Activated CD4-positive, alpha-beta T cell treated with anti-CD3 and anti-CD28 coated beads, Interleukin-2, amount 10 ng/mL, durations not matched to agents 7 days and 5 days (primary cell): ENCODE measurements at places on chromosomes 3 and 15. TPM values are rescaled to one million over a fixed set of nuclear protein-coding genes. Genes with fewer than 3 reads are reported as not detected.

KY gene
- not detected for total RNA-seq

POPDC2 gene
- 1.7 TPM for total RNA-seq

- DNase-seq = no peak
Observed at GRCh38 chr3:46695962-46696894, 2.7 kb upstream of the ALS2CL start.

DNA sequence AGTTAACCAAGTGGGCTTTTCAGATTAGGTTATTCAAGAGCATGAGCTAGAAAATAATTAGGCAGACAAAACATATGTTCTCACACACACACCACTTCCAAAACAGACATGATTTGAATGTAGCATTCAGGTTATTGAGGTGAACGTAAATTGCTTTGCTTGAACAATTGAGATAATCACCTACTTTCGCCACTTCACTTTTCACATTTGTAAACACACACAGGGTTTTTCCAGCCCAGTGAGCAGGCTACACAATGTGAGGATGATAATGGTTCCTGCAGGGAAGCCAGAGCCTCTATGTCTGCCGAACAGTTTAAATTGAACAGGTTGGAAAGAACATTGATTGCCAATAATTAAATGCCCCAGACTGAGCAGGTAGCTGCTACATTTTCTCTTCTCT, 560.8 kb downstream of the OCA2 start:
- no peak for DNase-seq

- no peak for DNase-seq
Observed at GRCh38 chr3:175433026-175433674, 574.0 kb downstream of the NAALADL2 start.

- DNase-seq = no peak
Observed at GRCh38 chr3:48896936-48897335, 1.7 kb downstream of the SLC25A20 start.

GRCh38 chr15:89576417-89576773, 1.1 kb downstream of the TICRR start:
- no peak for DNase-seq

DNA sequence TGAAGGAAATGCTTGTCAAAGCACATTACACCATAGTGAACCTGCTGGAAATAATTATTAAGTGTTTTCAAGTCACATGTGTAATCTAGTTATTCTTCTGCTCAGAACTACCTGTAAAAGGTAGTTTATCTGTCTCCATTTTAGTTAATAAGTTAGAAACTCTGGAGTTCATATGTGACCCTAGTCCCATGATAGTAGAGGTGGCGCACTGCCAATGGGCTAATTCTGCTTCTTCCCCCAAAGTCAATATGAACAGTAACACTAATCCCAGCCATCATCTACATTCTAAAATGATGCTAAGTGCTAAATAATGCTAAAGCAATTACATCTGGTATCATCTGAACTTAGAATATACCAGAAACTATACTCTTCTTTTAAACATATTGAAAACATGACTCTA, 361.0 kb upstream of the NECTIN3 start:
- DNase-seq = no peak

DNA sequence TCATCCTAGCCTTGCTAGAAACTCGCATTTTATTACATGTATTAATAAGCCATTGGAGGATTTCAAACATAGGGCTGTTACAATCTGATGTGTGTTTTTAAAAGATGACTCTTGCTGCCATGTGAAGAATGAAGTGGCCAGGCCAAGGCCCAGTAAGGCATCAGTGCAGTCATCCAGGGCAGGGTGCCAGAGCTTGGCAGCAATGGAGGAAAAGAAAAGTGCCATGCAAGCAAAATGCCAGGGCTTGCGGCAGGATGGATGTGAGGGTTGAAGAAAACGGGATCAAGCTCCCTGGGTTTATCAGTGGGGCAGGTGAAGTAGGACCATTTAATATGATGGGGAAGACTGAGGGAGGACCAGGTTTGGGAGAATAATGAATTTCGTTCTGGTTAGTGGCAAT, 183.6 kb downstream of the MINAR1 start:
- DNase-seq = no peak

RFTN1 gene
- 57.3 TPM for total RNA-seq

- DNase-seq = no peak
Observed at GRCh38 chr3:186444288-186444687, 82.3 kb upstream of the DGKG start.

- peak; percentile 28 for DNase-seq
Observed at GRCh38 chr3:69739204-69740102, at the start of gene MITF. Gene MITF (plus strand): TSS chr3:69739464. CDS start chr3:69739598, 134 bp downstream.

PDHB gene
- total RNA-seq = 47.6 TPM

PLSCR2 gene
- 0.35 TPM for total RNA-seq

DNA sequence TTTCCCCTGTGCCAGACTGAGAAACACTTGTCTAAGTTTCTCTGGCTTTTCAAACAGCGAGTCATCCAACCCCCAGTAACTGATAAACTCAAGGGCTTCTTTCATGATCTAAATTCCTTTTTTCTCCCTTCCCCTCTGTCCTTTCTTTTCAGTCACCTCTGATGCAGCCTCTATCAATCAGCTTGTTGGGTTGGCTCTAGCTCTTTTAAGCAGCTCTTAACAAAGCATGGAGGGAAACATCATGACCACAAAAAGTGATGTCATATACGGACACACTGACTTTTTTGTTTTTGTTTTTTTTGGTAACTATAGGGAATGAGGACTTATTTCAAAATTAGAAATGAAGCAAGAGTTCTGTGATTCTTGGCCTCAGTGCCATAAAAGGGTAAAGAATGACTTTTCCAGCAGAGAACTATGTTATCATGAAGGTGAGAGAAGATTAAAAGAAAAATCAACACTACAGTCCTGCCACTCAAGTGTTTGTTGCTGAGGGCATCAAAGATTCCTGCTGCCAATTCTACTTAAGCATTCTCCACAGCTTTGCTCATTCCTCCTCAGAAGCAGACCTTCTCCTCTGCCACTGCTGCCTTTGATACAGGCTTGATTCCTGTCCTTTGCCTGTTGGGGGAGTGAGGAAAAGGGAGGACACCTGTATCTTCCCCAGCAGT, 457.0 kb upstream of the ONECUT1 start:
- DNase-seq = no peak
